ENCODE measurements at places on chromosomes 1 and 21. TPM values are rescaled to one million over a fixed set of nuclear protein-coding genes. Genes with fewer than 3 reads are reported as not detected.

DNA sequence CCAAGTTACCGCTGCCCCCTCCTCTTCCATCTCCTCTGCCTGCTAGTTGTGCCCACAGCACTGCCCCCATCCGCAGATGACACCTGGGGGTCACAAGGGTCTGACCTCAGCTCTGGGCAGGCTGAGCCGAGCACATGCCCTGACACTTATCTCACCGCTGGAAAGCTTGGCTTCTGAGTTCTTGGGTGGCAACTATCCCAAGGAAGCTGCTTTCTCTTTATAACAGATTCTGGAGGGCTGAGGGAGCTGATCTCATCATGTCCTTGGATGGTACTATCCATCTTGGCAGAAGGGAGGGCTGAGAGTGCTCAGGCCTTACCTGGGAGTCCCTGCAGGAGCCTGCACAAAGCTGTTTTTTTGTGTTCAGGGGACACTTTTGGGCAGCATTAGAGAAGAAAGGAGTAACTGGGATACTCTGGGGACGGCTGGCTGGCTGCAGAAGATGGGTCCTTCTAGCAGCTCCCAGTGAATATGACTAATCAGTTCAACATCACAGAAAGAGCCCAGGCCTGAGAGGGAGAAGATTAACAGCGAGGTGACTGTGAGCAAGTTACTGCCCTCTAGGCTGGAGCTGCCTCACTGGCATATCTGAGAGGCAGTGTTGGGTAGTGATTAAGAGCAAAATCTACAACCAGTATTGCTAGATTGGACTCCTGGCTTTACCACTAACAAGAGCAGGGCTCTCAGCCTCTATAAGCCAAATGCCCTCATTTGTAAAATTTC lies 71.6 kb downstream of the PLXNA2 start:
- DNase-seq: peak; percentile 19

DNA sequence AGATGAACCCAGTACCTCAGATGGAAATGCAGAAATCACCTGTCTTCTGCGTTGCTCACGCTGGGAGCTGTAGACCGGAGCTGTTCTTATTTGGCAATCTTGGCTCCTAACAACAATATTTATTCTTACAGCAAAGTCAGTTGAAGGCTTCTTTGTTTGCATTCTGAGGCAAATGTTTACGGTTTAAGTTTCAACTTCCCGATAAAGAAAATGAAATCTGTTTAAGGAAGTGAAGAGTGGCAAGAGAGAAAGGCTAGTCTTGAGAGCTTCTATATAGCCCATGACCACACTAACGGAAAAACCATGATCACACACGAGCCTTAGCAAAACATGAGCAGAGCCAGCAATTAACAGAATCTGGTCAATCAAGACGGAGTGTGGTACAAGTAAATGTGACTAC lies 122.6 kb upstream of the ZNHIT6 start:
- DNase-seq: peak; percentile 54

DNA sequence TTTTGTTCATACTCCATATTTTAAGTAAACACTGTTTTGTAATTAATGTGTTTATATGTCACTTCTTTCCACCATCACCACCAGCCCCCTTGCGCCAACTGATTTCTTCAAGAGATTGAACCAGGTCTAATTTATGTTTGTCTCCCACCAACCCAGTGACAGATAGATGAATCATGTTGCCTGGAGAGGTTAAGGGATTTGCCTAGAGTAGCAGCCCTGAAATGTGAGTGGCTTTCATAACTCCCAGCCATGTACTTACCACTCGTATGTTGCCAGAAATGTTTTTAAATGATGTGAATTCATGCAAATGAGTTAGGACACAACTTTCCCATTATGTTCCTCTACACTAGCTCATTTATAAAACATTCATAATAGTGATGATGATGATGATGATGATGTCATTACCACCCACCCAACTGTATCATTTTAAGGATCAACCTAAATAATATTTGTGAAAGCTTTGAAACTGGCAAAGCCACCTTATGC lies 86.9 kb downstream of the LRRC8D start:
- DNase-seq: peak; percentile 82

GRCh38 chr1:6401673-6402072 lies 8.1 kb upstream of the ACOT7 start:
- no peak for DNase-seq

- peak; percentile 23 for DNase-seq
Observed at GRCh38 chr1:116168277-116169032, 57.3 kb downstream of the MAB21L3 start.

DNA sequence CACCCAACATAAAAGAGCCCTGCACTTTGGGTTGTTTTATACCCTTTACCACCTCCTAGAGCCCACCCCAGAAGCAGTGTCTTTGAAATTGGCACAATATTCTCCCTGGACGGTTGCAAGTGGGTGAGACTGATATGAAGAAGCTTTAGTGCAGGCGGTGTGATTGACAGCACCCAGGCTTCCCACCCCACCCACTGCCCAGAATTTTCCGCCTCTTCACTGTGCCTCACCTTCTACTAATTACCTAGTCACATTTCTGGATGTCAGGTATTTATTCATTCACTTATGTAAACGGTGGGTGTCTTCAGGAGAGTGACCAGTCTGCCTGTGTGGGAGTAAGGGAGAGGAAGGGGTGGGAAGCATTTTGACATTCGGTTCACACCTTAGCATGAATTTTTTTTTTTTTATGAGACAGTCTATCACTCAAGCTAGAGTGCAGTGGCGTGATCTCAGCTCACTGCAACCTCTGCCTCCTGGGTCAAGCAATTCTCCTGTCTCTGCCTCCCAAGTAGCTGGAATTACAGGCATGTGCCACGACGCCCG lies 1.7 kb upstream of the FAM89A start:
- no peak for DNase-seq

Gene GJA4
- total RNA-seq: not detected

All from IMR-90 (cell line).